ENCODE measurements at places on chromosomes 2 and 18.

DNA sequence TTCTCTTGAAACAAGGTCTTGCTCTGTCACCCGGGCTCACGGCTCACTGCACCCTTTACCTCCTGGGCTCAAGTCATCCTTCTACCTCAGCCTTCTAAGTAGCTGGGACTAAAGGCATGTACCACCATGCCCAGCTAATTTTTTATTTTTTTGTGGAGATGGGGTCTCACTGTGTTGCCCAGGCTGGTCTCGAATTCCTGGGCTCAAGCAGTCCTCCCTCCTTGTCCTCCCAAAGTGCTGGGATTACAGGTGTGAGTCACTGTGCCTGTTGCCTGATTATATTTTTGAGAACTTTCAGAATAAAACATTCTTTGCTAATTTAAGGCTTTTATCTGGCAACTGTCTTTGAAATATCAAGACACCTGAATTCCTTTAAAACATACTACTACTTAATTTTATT lies 47.9 kb downstream of the BIRC6 start:
- DNase-seq, result no peak

DNA sequence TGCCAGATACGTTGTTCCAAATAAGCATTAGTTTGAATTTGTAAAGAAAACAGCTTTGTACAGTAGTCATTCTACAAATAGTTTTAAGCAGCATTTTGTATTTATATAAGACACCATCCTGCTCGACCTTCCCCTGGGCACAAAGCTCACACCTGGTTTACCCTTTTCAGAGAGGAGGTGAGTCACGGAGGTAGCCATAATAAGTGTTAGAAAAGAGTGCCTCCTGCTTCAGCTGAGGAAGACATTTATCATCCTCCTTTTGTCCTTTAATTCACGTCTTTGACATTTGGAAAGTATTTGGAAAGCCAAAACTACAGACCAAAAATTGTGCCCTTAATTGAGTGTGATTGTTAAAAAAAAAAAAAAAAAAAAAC lies 6.8 kb downstream of the RAB12 start:
- DNase-seq, result no peak

- DNase-seq, result no peak
These were observed 72.1 kb upstream of the CTDP1 start for GRCh38 chr18:79607361-79607952.

- no peak for DNase-seq
These were observed 62.1 kb downstream of the NDUFA10 start for GRCh38 chr2:239962890-239963591.

DNA sequence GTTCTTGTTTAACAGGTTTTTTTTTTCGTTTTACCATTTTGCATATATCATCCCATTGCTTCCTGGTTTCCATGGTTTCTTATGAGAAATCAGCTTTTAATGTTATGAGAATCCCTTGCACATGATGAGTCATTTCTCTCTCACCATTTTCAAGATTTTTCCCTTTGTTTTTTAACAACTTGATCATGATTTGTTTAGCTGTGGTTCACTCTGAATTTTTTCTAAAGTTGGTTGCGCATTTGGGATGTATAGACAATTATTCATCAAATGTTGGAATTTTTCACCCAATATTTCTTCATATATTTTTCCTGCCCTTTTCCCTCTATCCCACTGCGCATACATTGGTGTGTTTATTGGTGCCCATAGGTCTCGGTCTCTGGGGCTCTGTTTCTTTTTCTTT lies 42.4 kb upstream of the BIN1 start:
- DNase-seq, result peak; percentile 71

DNA sequence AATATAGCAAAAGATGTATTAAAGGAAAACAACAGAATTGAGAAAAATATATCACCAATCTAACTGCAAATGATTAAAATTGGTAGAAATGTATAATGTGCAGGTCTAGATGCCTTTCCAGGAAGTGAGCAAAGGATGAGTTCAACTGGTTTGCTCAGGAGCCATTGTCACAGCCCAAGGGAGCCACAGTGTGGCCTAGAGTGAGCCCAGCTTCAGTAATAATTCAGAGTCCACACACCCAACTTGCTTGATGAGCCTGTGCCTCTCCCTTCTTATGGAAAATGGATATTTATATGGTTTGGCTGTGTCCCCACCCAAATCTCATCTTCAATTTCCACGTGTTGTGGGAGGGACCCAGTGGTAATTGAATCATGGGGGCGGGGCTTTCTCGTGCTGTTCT lies 92.2 kb upstream of the ASAP2 start:
- no peak for DNase-seq

DNA sequence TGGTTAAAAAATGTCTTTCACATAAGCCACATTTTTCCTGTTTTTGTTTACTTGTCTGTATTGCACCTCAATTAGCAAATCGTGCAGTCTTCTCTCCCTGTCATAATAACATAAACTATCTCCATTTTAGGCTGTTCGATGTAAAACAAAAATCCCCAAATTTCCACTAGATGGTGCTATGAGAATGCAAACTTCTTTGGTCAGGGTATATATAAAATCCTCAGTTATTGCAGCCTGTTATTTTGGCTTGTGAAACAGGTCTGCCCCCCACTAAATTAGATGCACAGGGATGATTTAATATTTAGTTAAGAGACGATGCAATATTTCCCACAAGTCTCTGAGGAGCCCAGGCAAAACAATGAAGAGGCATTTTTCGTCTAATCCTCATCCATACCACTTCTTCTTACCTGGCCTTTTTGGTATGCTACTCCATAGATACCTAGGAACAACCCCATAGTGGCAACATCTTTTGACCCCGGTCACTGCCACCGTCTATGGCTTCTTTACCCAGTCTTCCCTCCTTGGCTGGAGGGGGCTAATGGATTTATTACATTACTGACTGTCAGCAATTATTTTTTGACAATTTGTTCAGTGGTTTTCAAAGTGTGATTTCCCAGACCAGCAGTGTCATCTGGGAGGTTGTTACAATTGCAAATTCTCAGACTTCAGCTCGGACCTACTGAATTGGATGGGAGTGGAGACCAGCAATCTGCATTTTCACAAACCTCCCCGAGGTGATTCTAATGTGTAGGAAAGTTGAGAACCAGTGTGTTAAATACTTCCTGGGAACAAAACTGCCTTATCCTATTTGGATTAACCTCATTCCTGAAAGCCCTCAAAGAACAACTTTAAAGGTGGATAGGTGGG lies 117.4 kb upstream of the CWC22 start:
- peak; percentile 63 for DNase-seq

Data from GM03348 (cell line).